Left lung (tissue), 14 donors: ENCODE measurements at places on chromosomes 4 and X. TPM values are rescaled to one million over a fixed set of nuclear protein-coding genes. Genes with fewer than 3 reads are reported as not detected.

The SPANXN2 gene
- total RNA-seq: not detected

The SMIM14 gene
- 55.4 TPM for total RNA-seq

The ADH1C gene
- total RNA-seq: 1.2 TPM

The SASH3 gene
- total RNA-seq: 62.9 TPM

The ADH1B gene
- 312 TPM for total RNA-seq

The AMBN gene
- total RNA-seq: not detected

The MAGEA8 gene
- not detected for total RNA-seq

The PPARGC1A gene
- total RNA-seq: 9.2 TPM

The C1QTNF7 gene
- 2.1 TPM for total RNA-seq

The STS gene
- 33.8 TPM for total RNA-seq

The HSD17B13 gene
- 1.6 TPM for total RNA-seq

The RPS6KA6 gene
- total RNA-seq: 1.9 TPM

GRCh38 chr4:140243278-140243753, 89.3 kb upstream of the MAML3 start:
- no peak overlapping the region for H3K4me3 ChIP-seq
- no peak for DNase-seq
- no peaks in the 10 kb centered on the region for H3K27me3 ChIP-seq
- H3K36me3 ChIP-seq: no peaks in the 10 kb centered on the region
- H3K27ac ChIP-seq: peak overlapping the region; percentile 10

- no peaks in the 10 kb centered on the region for H3K36me3 ChIP-seq
- H3K27me3 ChIP-seq: no peaks in the 10 kb centered on the region
- H3K27ac ChIP-seq: no peak overlapping the region
- DNase-seq: no peak
- no peaks in the 10 kb centered on the region for H3K4me1 ChIP-seq
Measured at GRCh38 chr4:164572877-164573279, 181.1 kb upstream of the SMIM31 start.

DNA sequence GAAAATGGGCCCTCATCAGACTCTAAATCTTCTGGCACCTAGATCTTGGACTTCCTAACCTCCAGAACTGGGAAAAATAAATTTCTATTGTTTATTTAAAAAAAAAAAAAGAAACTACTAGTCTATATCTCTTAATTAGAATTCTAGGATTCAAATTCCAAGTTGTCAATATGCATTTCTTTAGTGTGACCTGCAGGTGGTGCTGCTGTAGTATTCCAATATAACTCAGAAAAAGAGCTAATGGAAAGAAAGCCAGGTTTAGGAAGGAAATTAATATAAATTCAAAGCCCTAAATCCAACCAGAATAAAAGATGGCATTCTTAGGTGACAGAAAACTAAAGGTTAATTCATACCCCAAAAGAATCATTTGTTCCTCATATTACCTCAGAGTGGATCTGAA, 80.0 kb upstream of the NALF2 start:
- no peak overlapping the region for H3K27ac ChIP-seq
- no peaks in the 10 kb centered on the region for H3K36me3 ChIP-seq
- H3K4me3 ChIP-seq: no peak overlapping the region
- H3K27me3 ChIP-seq: no peaks in the 10 kb centered on the region
- no peaks in the 10 kb centered on the region for H3K4me1 ChIP-seq

DNA sequence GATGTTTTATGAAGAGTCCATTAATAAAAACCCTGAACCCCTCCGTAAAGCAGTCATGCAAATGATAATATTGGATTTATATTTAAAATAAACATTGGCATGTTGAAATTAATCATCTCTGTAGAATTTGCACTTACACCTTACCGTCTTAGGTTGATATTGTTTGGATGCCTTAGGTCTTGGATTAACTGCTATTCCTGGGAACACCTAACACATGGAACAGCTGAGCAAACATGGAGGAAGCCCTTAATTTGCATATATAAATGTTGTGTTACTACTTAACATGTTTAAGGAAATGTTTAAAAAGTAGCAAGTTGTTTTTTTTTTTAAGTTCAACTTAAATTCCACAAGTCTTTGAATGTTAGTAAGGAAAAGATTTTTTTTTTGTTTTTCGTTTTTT, 62.5 kb downstream of the NSD2 start:
- no peak overlapping the region for H3K4me3 ChIP-seq
- DNase-seq: no peak
- no peaks in the 10 kb centered on the region for H3K36me3 ChIP-seq

- peak; percentile 38 for DNase-seq
- H3K36me3 ChIP-seq: no peaks in the 10 kb centered on the region
- no peaks in the 10 kb centered on the region for H3K27me3 ChIP-seq
- peaks cover 21% of the 10 kb centered on the region for H3K4me1 ChIP-seq
- H3K27ac ChIP-seq: no peak overlapping the region
Measured at GRCh38 chr4:148443512-148444295, 1.5 kb upstream of the NR3C2 start.

GRCh38 chrX:136318895-136319597, 18.3 kb downstream of the ADGRG4 start:
- no peaks in the 10 kb centered on the region for H3K27me3 ChIP-seq
- H3K36me3 ChIP-seq: no peaks in the 10 kb centered on the region
- no peak overlapping the region for H3K27ac ChIP-seq
- H3K4me3 ChIP-seq: no peak overlapping the region
- H3K4me1 ChIP-seq: no peaks in the 10 kb centered on the region

DNA sequence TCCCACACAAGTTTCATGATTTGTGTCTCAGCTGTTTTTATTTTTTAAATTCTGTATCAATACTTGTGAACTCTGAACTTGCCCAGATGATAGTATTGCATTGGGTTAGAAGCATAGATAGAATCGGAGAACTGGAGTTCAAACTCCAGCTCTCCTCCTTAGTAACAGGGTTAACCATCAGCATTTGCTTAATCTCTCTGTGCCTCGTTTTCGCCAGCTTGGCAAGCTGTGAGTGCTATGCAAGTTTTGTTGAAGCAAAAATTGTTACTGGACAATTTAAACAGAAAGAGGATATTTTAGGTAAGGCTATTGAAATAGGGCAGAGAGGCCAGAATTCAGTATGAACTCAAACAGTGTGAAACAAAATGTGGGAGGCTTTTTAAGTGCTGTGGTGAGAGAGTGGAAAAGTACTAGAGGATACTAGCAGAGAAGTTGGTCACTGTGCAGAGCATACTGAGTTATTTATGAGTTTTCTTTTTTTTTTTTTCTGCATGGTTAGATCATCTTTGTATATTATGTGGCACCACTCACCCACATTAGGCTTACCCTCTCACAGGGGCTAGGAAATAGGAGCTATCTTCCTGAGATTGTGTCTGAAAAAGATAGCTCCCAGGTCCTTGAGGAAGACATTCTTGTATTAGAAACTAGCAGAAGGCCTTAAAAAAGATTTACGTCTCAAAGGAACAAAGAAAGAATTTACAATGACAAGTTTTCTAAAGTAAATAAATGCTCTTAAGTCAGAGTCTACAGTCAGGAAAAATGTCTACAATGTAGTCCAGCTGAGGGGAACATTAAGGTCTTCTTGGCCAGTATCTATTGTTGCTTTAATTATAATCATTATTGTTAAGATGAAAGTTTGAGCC, 1126.6 kb downstream of the FAT4 start:
- H3K4me1 ChIP-seq: no peaks in the 10 kb centered on the region
- H3K4me3 ChIP-seq: no peak overlapping the region
- no peak for DNase-seq
- H3K36me3 ChIP-seq: no peaks in the 10 kb centered on the region
- H3K27ac ChIP-seq: no peak overlapping the region
- no peaks in the 10 kb centered on the region for H3K27me3 ChIP-seq

GRCh38 chrX:73799888-73800287, 236.9 kb downstream of the CHIC1 start:
- H3K4me3 ChIP-seq: no peak overlapping the region
- no peaks in the 10 kb centered on the region for H3K4me1 ChIP-seq
- no peak for DNase-seq
- no peaks in the 10 kb centered on the region for H3K36me3 ChIP-seq
- no peak overlapping the region for H3K27ac ChIP-seq

DNA sequence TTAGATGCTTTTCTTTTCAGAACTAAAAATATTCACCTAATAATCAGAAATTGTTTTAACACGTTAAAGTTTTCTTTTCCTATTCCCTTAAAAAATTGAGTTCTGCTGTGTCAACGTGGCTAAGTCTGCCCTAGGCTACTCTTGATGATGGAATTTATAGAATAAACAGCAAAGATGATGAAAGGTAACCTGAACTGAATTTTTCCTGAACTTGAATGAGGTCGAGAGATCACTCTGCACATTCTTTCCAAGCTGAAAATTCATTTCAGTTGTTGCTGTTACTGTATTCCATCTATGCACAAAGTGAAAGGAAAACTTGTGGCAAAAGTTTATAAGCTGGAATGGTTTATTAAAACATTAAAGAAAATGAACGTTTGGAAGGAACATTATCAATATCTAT, 245.9 kb upstream of the GIMD1 start:
- no peaks in the 10 kb centered on the region for H3K27me3 ChIP-seq
- no peaks in the 10 kb centered on the region for H3K36me3 ChIP-seq
- no peak overlapping the region for H3K4me3 ChIP-seq
- no peaks in the 10 kb centered on the region for H3K4me1 ChIP-seq
- no peak overlapping the region for H3K27ac ChIP-seq

DNA sequence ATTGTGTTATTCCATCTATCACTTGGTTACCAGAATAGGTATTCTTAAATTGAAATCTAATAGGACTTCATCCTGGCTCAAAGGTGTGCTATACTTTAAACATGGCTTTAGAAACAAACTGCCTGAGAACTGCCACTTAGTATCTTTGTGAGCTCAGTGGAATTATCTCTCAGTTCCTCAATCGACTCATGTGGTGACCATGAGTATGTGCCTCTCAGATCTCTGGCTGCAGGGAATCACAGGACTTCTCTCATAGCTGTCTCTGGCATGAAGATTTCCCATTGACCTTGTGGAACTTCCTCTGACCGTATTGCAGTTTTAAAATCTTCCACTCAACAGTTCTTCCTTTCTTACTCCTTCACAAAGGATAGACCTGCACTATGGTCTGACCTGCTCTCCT, 681.9 kb upstream of the BOD1L1 start:
- H3K27ac ChIP-seq: no peak overlapping the region
- no peaks in the 10 kb centered on the region for H3K4me1 ChIP-seq
- H3K27me3 ChIP-seq: no peaks in the 10 kb centered on the region
- no peak overlapping the region for H3K4me3 ChIP-seq
- DNase-seq: no peak

- peak; percentile 7 for DNase-seq
- H3K27me3 ChIP-seq: no peaks in the 10 kb centered on the region
- H3K36me3 ChIP-seq: no peaks in the 10 kb centered on the region
- H3K27ac ChIP-seq: no peak overlapping the region
- no peak overlapping the region for H3K4me3 ChIP-seq
Measured at GRCh38 chr4:102217345-102217744, 127.9 kb downstream of the SLC39A8 start.

DNA sequence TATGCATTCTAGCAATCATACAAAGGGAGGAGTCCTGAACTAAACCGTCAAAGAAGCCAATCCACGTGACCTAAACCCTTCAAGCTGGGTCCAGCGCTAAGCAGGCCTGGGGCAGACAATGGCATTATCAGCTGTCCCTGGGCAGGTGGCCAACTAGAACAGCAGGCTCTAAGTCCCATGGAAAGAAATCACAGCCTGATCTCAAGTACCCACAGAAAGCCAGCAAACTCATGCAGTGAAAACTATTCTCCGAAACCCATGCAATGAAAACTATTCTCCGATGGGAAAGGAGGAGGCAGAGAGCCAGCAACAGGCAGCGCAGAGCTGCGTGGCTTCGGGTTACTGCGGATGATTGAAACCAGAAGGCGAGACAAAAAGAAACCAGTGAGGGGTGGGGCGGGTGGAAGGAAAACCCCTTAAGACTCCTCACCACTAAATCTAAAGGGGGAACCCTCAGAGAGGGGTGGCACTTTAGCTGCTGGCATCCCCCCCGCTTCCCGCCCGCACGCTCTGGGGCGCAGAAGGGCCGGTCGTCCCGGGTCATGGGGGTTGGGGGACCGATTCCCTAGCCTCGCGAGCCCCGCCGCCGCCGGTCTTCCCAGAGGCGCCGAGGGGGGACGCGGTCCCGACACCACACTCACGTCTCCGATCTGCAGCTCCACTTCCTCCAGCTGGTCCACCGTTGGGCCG, 567 bp downstream of the C4orf46 start:
- H3K27ac ChIP-seq: peak overlapping the region; percentile 94
- DNase-seq: no peak
- H3K4me3 ChIP-seq: peak overlapping the region; percentile 64
- H3K36me3 ChIP-seq: no peaks in the 10 kb centered on the region

DNA sequence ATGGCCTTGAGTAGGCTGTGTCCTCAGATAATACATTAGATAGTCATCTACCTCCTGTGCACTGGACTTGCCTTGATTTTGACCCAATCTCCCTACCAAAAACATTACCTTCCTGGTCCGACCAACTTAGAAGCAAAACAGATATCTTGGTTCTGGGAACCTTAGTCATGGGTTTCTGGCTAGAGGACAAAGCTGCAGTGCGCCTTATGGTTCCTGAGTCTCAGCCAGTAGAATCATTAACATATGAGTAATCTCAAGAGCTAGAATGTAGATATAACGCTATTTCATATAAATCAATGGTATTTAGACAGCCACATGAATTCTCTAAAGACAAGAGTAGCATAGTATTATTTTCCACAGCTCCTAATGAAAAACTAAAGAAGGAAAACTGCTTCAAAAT, 83.1 kb downstream of the GRIA3 start:
- no peak overlapping the region for H3K27ac ChIP-seq
- no peaks in the 10 kb centered on the region for H3K4me1 ChIP-seq
- no peak overlapping the region for H3K4me3 ChIP-seq
- no peaks in the 10 kb centered on the region for H3K27me3 ChIP-seq

DNA sequence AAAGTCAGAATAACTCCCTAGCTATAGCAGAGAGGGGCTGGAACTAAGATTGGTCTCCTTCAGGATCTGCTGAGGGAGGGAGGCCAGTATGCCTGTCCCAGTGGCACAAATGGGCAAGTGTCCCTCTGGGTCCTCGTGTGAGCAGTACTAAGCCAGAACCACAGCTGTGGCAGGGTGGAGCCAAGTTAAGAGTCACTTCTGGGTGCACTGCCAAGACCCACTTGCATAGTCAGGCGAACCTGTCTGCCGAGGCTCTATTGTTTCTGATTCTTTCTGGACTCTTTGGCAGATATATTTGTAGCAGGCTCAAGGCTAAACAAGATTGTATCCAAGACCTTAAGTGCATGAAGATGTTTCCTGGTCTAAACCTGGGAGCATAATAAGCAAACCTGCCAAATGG, 1123.7 kb upstream of the POU3F4 start:
- DNase-seq: no peak
- H3K4me1 ChIP-seq: no peaks in the 10 kb centered on the region
- no peaks in the 10 kb centered on the region for H3K27me3 ChIP-seq
- H3K4me3 ChIP-seq: no peak overlapping the region

DNA sequence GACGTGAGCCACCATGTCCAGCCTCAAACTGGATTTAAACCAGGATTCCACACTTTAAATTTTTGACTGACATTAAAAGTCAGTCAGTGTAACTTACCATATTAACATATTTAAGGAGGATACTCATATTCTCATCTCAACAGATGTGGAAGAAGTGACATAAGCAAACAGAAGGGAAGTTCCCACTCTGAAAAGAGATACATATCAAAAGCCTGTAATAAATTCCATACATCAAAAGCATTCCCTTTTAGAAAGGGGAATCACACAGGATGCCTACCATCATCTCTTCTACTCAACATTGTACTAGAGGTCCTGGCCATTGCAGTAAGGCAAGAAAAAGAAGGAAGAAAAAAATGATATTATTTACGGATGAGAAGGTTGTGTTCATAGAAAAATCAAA, 618.2 kb upstream of the DIPK2B start:
- H3K36me3 ChIP-seq: no peaks in the 10 kb centered on the region
- H3K27ac ChIP-seq: no peak overlapping the region
- H3K4me3 ChIP-seq: no peak overlapping the region
